ENCODE measurements at places on chromosomes 12 and 14.

- DNase-seq, result no peak
Observed at GRCh38 chr12:34163443-34163842, 141.1 kb downstream of the ALG10 start.

DNA sequence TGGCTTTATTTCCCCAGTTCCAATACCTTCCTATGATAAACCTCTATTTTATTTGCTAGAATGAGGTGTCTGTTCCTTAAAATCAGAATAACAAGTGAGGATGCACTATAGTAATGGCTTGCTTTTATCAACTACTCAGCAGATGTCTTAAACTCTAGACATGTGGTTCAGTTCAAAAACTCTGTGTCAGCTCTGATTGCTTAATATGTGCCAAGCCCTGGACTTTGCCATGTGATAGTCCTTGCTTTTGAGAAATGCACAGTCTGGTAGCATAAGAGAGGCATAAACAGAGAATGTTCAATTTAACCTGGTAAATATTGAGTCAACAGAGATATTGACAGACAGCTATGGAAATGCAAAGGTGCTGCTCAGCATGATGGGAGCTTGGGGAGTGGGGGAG lies 254.8 kb downstream of the PDZRN4 start:
- no peak for DNase-seq

- DNase-seq, result no peak
Observed at GRCh38 chr12:100936661-100937060, 142.1 kb downstream of the ANO4 start.

DNA sequence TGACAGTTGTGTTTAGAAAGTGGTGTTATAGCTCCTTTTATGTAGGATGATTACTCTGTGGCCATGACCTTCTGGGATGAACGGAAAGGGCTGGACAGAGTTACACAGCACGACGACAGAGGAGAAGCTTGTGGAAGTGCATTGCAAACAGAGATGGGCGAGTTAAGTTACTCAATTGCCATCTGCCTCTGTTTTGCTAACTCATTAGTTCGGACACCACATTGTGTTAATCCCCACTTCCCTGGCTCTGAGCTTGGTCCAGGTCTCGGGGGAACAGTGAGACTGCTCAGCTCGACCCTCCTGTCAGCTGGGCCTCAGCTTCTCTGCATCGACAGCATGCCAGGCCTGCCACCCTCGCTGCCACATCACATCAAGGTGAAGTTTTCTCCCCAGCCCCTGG lies 408.0 kb downstream of the ZFP36L1 start:
- DNase-seq, result no peak

GRCh38 chr14:72558721-72559120 lies 335.2 kb downstream of the DPF3 start:
- DNase-seq, result no peak

- DNase-seq, result no peak
Observed at GRCh38 chr14:38856798-38857197, 246.2 kb downstream of the SEC23A start.

DNA sequence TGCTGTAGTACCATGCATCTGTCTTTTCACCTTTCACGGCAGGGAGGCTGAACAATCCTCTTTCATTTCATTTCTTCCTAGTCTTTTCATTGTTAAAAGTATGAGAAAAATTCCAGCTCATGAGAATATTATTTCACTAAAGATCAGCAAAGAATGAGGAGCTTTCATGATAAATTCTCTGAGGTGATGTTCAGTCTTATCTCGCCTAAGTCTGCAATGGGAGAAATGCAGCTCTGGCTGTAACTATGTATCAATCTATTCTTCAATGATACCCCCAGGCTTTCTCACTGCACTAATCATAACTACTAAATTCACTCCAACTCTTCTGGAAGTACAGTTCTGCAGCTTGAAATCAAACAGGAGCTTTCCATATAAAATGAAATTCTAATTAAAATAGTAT lies 15.7 kb downstream of the FOXG1 start:
- no peak for DNase-seq

DNA sequence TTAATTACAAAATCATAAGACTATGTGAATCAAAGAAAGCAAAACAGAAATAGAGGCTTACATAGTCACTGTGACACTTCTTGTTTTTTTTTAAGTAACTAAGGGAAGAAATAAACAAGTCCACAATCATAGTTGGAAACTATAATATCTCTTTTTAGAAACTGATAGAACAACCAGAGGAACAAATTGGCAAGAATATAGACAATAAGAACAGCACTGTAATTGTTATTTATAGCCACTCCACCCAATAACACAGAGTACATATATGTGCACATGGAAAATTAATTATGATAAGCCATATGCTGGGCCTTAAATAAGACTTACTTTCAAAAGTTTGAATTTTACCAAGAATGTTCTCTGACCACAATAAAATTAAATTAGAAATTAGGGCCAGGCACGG lies 101.1 kb downstream of the PLEKHG7 start:
- no peak for DNase-seq

DNA sequence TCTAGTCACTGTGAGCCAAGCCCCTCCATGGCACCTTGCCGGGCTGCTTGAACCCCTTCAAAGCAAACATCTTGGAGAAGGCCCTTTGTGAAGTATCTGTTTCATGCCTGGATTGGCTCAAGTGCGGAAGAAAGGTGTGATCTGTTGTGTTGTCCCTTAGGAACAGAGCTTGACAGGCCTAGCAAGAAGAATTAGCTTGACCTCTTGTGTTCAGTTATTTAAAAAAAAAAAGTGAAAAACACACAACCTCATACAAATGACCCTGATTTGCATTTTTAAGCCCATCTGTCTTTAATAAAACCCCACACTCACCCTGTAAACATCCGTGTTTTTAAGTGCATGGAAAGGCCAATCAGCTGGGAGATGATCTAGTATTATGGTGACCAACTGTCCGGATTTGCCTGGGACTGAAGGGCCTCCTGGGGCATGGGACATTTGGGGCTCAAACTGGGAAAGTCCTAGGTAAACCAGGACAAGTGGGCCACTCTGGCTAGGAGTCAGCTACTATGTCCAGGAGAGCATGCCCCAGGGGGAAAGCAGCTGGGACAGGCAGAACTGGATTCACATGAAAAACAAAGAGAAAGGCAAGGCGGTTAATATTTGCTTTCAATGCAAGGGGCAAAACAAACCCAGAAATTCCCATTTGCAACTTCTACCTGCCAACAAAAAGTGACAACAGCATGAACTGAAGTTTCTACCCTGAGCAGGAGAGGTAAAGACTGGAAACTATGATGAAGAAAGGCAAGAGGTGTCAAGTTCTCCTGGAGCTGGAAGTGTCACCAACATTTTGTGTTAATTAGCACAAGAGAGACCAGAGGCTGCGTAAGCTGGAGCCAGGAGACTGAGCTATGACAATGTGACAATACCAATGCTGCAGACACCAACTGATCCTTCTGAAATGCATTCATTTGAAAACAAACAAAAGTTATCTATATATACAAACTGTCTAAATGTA lies 78.6 kb downstream of the CLMN start:
- no peak for DNase-seq

GRCh38 chr14:53358166-53358565 lies 205.0 kb upstream of the DDHD1 start:
- no peak for DNase-seq

GRCh38 chr12:62123721-62124203 lies 136.4 kb upstream of the USP15 start:
- no peak for DNase-seq

DNA sequence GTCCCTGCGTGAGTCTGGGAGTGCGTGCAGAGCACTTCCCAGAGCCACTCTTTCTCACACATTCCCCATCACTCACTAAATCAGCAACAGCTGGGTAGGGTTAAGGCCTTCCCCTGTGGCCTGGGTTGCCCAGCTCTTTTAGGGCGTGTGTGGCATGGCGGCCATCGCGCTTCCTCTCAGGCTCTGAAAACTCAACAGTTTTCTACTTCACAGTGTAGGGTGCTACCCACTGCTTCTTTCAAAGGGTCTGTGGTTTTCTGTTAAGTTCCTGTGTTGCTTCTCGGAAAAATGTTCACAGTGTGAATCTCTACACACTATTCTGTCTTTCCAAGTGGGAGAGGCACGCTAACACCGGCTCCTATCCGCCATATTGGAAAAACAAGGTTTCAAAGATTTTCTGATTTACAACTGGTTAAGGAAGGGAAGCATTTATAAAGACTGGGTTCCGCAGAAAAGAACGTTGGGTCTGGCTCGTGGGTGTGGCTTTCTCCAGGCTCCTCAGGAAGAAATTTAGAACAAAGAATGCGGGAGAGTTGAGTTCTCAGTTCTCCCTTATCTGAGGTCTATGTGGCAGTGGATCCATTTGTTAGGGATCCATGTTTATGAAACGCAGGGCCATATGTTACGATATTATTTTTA lies 34.9 kb upstream of the AEBP2 start:
- DNase-seq, result no peak
